Stimulated activated CD8-positive, alpha-beta memory T cell treated with anti-CD3 and anti-CD28 coated beads, Interleukin-15, amount 100 ng/mL, for 24 hours (primary cell): ENCODE measurements at places on chromosomes 13 and 19.

- no peak for DNase-seq
Observed at GRCh38 chr13:113851480-113851803, 12.4 kb downstream of the GAS6 start.

GRCh38 chr13:93249364-93250306, 23.0 kb downstream of the GPC6 start:
- no peak for DNase-seq

DNA sequence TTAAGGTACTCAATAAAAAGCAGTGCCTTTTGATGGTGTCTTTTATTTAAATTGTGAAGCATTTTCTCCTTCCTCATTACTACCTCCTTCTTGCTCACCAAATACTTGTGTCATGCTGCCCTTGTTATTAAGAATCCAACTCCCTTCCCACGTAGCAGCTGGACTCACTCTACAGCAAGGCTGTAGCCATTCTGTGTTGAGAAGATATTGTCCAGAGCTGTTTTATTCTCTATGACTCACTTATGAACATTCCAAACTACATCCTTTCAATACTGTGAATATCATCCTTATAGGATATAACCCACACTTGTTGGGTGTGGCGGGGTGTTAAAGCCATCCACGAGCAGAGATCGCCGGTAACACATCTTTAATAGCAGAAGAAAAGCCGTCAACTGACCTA, 1671.5 kb upstream of the SLC10A2 start:
- DNase-seq, result no peak

DNA sequence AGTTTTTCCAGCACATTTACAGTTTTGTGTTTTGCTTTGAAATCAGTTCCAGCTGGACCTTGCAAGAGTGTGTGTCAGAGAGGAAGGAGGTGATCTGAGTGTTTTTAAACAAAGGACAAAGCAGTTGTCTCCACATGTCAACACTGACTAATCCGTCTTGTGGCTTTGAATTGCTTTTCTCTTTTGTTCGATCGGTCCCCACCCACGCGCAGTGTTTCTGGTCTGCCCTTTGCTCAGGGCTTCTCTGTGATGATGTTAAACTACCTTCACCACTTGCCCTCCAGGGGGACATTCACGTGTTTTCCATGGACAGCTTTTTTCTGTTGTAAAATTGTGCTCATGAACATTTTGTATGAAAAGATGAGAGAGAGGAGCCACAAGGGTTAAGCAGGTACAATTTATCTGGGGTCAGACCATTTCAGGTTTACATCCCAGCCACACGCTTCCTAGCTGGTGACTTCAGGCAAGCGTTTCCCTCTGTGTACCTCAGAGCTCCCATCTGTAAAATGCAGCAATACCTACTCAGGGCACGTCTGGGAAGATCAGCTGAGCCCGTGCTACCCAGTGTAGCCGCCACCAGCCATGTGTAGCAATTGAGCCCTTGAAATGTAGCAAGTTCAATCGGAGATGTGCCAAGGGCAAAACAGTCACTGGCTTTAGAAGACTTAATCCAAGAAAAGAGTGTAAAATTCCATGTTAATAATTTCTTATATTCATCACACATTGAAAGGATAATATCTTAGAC, 13.5 kb upstream of the PLA2G4C start:
- DNase-seq, result no peak

- no peak for DNase-seq
Observed at GRCh38 chr13:78611040-78611439, 7.7 kb upstream of the POU4F1 start.
